ENCODE measurements at places on chromosomes 3 and 15. TPM values are rescaled to one million over a fixed set of nuclear protein-coding genes. Genes with fewer than 3 reads are reported as not detected.

DNA sequence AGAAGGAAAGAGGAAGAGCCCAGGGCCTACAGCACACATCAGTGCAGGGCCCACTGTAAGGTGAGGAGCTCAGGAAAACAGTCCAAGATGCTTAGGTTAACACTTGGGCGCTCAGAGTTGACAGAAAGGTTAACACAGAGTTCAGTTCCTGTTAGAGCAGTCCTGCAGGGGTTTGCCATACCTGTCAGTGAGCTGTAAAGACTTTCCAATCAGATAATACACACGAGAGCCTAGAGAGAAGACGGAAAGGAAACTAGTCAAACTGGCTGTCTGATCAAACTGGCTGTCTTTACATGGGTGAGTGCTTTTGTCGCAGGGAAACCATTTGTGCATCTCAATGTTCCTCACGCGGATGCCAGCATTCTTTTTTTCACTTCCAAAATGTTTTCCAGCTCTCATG lies 61.4 kb upstream of the ARHGEF26 start:
- peak; percentile 24 for DNase-seq

TAGLN3 gene
- total RNA-seq = not detected

CCR3 gene
- total RNA-seq = not detected

VILL gene
- 7.3 TPM for total RNA-seq

HTD2 gene
- 19.8 TPM for total RNA-seq

PLA2G4F gene
- 20.2 TPM for total RNA-seq

GRCh38 chr3:111738238-111738637 lies 120.8 kb upstream of the PHLDB2 start:
- DNase-seq = no peak

DNA sequence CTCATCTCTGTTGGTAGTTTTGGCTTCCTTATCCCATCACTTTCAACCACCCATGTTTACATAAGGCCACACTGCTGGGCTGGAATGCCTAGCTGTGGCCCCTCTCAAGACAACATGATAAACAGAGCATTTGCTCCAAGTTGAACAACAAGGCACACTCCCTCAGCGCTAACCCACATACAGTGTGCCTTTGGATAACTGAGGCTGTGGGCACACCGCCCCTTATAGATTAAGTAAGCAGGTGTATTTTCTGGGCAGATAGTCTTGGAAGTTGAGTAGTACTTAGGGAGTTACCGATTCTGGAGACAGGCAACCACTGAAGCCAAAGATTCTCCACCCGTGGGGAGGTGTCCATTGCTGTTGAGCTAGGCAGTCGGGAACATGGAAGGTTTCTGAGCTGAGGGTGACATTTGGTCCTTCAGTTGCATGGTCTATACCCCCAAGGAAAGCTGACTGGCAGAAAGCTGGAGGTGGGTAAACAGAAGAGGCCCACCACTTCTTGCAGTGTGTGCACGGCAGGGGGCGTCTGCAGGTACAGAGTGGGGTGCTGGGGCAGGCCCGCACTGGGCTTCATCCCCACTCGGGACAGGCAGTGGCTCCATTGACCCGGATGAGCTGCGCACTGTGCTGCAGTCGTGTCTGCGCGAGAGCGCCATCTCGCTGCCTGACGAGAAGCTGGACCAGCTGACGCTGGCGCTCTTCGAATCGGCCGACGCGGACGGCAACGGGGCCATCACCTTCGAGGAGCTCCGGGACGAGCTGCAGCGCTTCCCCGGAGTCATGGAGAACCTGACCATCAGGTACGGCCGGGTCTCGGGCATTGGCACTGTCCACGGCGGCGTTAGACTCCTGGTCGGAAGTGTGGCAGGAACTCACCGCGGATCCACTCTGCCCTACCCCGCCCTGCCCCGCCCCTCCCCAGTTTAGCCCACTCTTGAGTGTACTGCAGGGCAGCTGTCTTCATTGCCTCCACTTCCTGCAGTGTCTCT lies 16.8 kb downstream of the NOX5 start:
- peak; percentile 40 for DNase-seq

IQCF5 gene
- not detected for total RNA-seq

GRCh38 chr15:40040293-40040635 lies 1.3 kb upstream of the SRP14 start:
- DNase-seq = no peak

ADCY5 gene
- total RNA-seq = 0.78 TPM

CCDC12 gene
- total RNA-seq = 52.3 TPM

DNA sequence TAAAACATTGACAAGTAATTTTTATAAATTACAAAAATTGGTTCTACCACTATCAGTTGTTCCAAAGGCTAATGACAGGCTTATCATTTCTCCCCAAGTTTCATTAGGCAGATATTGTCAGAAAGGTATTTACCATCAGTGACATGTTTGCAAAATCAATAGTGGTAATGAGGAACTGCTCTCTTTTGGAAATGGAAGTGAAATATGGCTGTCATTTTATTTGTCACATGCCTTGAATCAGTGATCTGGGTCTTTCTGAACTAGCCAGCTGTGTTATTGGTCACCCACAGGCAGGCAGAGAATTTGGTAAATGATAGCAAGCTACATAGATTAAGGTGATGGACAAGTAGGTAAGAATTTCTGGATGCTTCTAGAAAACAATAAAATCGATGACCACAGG lies 268.0 kb upstream of the ARHGEF26 start:
- DNase-seq = no peak

- DNase-seq = no peak
Measured at GRCh38 chr3:72265256-72266015, 480.5 kb upstream of the PROK2 start.

- DNase-seq = no peak
Measured at GRCh38 chr15:25582886-25583285, 144.1 kb upstream of the UBE3A start.

- no peak for DNase-seq
Measured at GRCh38 chr15:56367156-56367555, 1.9 kb downstream of the TEX9 start.

GRCh38 chr3:171586274-171586673 lies 126.1 kb upstream of the TNIK start:
- no peak for DNase-seq

MOBP gene
- total RNA-seq = not detected

GPR87 gene
- not detected for total RNA-seq

SNURF gene
- total RNA-seq = 61.2 TPM

DNA sequence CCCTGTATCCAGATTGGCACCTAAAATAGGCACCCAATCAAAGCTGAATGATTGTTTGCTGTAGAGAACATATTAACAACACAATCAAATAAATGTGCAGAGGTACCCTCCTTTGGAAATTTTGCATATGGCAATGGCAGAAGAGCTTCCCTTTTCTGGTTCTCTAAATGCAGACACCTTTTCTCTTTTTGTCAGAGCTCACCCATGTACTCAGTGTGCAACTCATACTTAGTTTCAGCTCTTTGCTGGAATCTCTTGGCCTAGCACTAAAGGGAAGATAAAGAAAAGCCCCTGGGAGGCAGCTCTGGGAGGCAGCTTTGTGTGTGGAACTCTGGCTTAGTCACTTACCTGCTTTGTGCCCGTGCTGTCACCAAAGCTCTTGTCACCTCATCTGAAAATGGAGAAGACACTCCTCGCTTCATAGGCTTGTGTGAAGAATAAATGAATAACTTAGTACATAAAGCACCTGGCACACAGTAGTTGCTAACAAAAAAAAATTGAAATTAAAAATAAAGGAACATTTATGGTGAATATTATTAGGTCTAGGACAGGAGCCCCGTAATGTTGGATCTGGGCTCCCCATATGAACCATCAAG lies 28.8 kb downstream of the ST6GAL1 start:
- DNase-seq = no peak

SERPINI2 gene
- total RNA-seq = not detected

GRCh38 chr3:111968319-111969054 lies 10.3 kb upstream of the ABHD10 start:
- DNase-seq = no peak

- peak; percentile 91 for DNase-seq
Measured at GRCh38 chr3:137032465-137033120, 74.8 kb downstream of the IL20RB start.

GRCh38 chr3:166743481-166744134 lies 636.5 kb downstream of the ZBBX start:
- DNase-seq = no peak

- DNase-seq = no peak
Measured at GRCh38 chr3:72574144-72574543, 274.1 kb downstream of the SHQ1 start.

GRCh38 chr3:151864423-151865101 lies 8.9 kb upstream of the SUCNR1 start:
- no peak for DNase-seq

DNA sequence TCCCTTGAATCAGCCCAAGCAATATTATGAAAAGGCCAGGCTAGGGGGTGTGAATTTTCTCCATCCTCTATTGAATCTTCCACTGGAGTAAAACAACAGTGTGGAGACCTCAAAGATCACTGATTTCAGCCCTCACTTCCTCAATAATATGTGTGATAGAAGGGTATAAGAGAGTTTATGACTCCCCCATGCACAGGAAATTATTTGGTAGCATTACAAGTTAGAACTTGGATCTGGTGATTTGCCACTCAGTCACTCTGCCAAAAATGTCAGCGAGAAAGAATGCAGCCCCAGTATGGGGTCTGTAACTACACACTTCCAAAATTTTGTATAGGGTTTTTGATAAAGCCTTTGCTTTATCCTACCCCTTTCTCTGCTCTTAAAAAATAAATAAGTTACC lies 81.0 kb upstream of the KCNMB2 start:
- DNase-seq = no peak

DNA sequence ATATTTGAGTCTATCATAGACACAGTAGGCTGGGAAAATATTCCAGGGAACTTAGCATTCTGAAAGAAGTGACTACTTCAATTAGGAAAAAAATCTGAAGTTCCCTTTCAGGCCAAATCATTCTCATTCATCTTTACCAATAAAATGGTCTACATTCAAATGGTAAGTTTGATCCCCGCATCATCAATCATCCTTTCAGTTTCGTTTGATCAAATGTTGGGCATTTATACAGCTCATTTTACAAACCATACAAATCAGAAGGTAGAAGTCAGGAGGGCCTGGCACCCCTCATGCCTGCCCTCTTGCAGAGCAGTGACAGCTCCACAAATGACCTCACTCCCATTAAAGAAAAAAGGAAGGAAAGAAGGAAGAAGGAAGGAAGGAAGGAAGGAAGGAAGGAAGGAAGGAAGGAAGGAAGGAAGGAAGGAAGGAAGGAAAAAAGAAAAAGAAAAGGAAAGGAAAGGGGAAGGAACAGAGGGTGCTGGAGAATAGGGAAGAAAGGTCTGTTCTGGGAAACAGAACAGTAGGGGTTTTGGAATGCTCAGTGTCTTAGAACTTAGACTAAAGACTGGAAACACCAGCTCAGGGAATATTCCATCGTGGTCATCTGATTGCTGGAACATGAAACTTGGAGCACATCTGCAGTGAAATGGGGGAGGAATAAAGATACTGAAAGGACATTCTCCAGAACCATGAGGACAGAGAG lies 86.1 kb downstream of the XXYLT1 start:
- DNase-seq = no peak

DNA sequence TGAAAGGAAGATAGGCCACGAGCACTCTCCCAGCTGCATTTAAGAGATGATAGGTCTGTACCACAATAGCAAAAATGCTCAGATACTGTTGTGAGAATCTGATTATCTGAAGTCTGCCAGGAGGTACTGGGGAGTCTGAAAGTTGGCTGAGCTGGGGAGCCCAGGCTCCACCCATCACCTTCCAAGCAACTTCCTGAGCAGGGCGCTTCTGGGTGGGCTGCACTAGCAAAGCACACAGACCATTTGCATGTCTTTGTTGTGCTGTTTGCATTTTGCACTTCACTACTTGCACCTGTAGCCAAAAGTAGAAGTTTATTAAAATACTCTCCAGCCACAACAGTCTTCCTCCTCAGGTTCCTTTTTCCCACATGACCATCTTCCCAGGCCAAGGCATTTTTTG lies 133.2 kb downstream of the ALDH1A2 start:
- no peak for DNase-seq

DNA sequence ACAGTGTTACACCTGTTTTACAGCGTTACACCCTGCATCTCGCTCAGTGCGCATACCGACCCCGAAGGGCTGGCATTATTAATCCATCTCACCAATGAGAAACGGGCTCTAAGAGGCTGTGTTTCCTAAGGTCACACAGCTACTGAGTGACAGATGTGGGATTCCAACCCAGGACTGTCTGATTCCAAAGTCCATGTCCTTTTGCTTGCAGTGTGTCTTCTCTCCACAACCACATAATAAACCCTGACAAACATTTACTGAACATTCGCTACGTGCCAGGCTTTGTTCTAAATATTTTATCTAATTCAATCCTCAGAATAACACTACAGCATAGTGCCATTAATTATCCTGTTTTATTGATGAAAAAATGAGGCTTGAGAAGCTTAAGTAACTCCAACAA lies 79.1 kb downstream of the RAB11A start:
- no peak for DNase-seq

- DNase-seq = peak; percentile 35
Measured at GRCh38 chr3:188049606-188050530, 104.1 kb upstream of the LPP start.

DNA sequence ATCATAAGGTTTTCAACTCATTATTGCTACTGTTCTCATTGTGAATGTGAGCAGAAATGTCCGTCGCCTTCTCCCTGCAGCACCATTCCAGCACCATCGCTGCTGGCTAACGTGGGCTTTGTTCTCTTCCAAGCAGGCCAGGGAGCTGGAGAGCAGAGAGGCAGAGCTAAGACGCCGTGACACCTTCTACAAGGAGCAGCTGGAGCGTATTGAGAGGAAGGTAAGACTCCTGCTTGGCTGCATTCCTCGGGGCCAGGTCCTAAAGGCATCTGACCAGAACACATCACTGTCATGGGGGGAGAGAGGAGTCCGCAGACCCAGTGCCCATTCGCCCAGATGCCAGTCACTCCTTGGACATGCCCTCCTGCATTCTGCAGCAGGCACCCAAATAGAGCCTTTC lies 130.4 kb upstream of the PLXNA1 start:
- peak; percentile 70 for DNase-seq

DUOXA2 gene
- 32.5 TPM for total RNA-seq

GRCh38 chr3:126113733-126114442 lies 30.0 kb upstream of the SLC41A3 start:
- no peak for DNase-seq

- DNase-seq = peak; percentile 62
Measured at GRCh38 chr3:138187296-138188012, at the start of gene ARMC8. Gene ARMC8, plus strand, starts transcription at chr3:138187301. Its CDS starts 254 bp downstream, at chr3:138187555.

DNA sequence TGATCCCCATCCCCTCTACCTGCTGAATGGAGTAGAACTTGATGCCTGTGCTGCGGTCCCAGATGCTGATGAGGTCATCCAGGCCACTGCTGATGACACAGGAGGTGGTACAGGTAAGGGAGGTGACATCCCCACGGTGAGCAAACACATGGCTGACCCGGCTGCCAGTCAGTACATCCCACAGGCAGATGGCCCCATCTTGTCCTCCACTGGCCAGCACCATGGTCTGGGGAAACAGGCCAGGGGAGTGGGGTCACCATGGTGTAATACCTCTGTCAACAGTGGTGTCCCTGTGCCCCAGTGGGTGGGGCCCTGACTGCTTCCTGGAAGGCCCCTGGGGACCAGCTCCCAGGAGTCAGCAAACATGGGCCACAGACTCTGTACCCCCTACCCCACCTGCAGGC lies 33.3 kb downstream of the PTPN23 start:
- no peak for DNase-seq
